ENCODE measurements at places on chromosomes 12 and 14.

DNA sequence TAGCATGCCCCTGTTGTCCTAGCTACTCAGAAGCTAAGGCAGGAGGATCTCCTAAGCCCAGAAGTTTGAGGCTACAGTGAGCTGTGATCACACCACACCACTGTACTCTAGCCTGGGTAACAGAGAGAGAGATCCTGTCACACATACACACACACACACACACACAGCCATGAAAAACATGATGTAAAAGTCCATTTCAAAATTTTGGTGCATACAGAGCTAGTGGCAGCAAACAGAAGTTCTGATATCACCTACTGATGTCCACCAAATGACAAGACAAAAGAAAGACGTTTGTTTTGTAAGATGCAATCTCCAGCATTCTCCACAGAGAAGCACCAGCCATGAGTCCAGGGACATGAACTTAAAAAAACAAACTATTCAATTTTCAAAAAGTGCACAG, 15.9 kb downstream of the AREL1 start:
- DNase-seq, result no peak

DNA sequence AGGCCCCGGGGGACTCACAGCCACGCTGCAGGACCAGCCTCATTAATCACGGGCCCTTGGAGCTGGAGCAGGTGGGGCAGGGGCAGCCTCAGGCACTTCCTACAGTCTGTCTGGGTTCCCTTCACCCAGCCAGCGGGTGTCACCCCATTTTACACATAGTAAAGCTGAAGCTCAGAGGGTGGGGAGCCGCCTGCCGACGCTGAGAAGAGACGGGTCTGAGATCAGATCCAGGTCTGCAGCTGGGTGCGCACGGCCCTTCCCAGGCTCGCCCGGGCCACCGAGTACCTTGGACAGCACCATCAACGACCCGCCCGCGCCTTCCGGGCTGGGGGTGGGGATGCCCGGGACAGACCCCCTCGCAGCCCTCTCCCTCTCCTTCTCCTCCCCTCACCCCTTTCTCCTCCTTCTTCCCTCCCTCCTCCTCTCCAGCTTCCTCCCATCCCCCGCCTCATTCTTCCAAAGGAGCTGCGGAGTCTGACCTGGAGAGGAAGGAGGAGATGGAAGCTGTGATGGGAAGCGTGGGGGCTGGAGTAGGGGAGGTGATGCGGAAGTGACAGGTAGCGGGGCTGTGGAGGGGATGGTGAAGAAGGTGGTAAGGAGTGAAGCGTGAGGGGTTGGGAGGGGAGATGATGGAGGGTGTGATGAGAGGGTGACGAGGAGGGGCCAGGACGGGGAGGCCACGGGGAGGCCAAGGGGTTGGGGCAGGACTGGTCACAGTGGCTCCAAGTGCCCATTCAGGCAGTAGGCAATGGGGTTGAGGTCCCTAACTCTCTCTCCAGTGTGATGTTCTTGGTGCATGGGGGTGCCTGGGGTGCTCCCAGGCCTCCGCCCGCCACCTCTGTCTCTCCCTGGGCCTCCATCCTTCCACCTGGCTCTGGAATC, 8.8 kb downstream of the DTX1 start:
- DNase-seq, result no peak

DNA sequence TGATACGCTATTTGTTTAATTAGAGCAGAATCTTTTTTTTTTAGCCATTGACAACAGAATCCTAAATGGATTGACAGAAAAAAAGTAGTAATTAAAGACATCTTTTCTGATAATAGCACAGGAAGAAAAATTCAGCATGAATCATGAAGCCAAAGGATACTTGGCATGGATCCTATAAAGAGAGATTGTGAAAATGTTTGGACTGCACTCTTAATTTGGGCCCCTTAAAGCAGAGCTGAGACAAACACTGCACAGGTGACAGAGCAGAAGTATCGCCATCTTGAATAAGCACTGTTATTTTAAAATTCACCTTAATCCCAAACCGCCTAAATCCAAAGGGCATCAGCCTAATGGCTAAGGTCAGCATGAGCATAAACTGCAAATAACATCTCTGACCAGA, 48.8 kb upstream of the SEL1L start:
- no peak for DNase-seq

- no peak for DNase-seq
Measured at GRCh38 chr14:33966276-33966675, 15.4 kb upstream of the EGLN3 start.

- no peak for DNase-seq
Measured at GRCh38 chr12:67714648-67715047, 66.1 kb downstream of the DYRK2 start.

- DNase-seq, result no peak
Measured at GRCh38 chr14:33414041-33414440, 475.4 kb downstream of the NPAS3 start.

Measured in left hindlimb (tissue), 1 donor.